Left renal cortex interstitium (tissue), 4 donors: ENCODE measurements at places on chromosomes 11 and 22. TPM values are rescaled to one million over a fixed set of nuclear protein-coding genes. Genes with fewer than 3 reads are reported as not detected.

Gene TSGA10IP
- not detected for polyA plus RNA-seq

GRCh38 chr11:30045921-30046577, 29.2 kb upstream of the KCNA4 start:
- no peak for DNase-seq

Gene CYP2D6
- polyA plus RNA-seq = 1.8 TPM

DNA sequence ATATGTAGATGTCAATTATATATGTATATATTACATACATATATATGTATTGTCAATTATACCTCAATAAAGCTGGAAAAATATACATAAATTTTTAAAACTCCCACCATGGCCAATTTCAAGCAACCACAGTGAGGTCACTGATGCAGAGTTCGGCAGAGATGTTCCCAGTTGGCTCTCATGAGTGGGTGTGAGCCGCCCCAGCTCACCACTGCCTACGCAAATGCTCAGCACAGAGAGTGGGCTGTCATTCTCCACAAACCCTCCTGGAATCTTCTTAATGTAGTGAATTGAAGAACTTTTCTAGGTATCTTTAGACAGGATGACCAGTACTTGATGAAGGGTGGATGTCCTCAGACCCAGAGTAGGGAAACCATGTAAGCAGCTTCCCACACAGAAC, 96.6 kb upstream of the TMEM45B start:
- no peak for DNase-seq

Gene ME3
- 33.4 TPM for polyA plus RNA-seq

GRCh38 chr11:73461335-73461840, 85.2 kb downstream of the RELT start:
- no peak for DNase-seq

Gene FAT3
- polyA plus RNA-seq = 8.0 TPM

DNA sequence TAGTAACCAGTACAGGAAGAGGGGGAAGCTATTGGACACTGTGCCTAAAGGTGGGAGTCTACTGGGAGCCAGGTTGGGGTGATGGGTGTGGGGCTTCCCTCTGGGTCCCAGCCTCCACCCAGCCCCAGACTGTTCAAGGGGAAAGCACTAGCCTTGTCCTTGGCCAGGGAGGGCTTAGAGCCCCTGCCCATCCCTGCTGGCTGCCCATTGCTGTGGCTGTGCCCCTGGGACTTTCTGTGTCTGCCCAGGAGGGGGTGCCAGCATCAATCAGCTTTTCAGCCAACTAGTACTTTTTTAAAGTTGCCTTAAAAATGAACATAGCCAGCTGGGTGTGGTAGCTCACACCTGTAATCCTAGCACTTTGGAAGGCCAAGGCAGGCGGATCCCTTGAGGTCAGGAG, 19.9 kb downstream of the INCENP start:
- DNase-seq = no peak

GRCh38 chr11:105034813-105035620, at the start of gene CASP1:
CASP1 (minus strand) TSS chr11:105035144; CDS start chr11:105035113, 31 bp downstream.
- no peak for DNase-seq
